ENCODE measurements at places on chromosomes 12 and 14.

- no peak for DNase-seq
Observed at GRCh38 chr14:70192915-70193314, 4.2 kb upstream of the SLC8A3 start.

DNA sequence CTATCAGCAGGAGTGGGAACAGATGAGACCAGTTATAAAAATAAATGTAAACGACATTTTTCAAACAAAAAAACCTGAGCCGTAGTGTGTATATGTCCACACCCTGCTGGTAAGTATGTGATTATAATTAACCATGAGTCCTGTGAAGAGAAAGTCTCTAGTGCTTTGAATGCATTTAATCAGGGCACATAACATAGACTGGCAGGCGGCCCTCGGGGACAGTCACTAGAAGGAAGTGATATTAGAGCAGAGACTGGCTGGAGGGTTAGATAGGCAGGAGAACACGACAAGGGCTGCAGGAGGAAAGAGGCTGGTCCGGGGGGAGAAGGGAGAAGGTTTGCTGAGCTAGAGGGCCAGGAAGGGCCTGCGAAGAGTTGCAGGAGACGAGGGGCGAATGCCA is 23.8 kb upstream of the ELK3 start:
- DNase-seq: no peak

DNA sequence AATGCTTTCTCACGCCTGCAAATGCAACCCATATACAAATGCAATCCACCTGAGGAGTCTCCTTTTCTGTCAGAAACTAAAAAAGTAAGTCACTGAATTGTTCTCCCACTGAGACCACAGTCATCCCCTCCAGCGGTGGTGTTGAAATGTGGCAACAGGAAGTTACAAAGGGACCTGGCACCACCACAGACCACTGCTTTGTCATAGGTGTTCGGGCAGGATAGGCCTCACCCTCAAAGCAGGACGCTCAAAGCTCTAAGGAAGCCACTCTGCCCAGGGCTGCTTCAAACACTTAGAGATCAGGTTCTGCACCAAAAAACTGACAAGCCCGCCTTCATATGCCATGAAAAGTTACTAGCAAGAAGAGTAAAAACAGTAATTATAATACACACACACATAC is 11.3 kb downstream of the PHLDA1 start:
- no peak for DNase-seq

- DNase-seq: no peak
Observed at GRCh38 chr12:29533815-29534489, 36.5 kb upstream of the OVCH1 start.

- DNase-seq: no peak
Observed at GRCh38 chr14:74737753-74738325, 24.9 kb downstream of the FCF1 start.

- DNase-seq: peak; percentile 62
Observed at GRCh38 chr12:118357257-118358007, 15.3 kb downstream of the TAOK3 start.

- no peak for DNase-seq
Observed at GRCh38 chr14:68780358-68781160, 12.3 kb downstream of the ZFP36L1 start.

- no peak for DNase-seq
Observed at GRCh38 chr14:97298736-97299135, 501.6 kb downstream of the VRK1 start.

Data from naive thymus-derived CD4-positive, alpha-beta T cell (primary cell).